EH (cell line): ENCODE measurements at places on chromosomes 1 and 21.
A peak's percentile ranks its signal among the peaks of the same experiment; 100 is the strongest.

- DNase-seq: no peak
Measured at GRCh38 chr1:13818926-13819325, 118.9 kb downstream of the PRDM2 start.

DNA sequence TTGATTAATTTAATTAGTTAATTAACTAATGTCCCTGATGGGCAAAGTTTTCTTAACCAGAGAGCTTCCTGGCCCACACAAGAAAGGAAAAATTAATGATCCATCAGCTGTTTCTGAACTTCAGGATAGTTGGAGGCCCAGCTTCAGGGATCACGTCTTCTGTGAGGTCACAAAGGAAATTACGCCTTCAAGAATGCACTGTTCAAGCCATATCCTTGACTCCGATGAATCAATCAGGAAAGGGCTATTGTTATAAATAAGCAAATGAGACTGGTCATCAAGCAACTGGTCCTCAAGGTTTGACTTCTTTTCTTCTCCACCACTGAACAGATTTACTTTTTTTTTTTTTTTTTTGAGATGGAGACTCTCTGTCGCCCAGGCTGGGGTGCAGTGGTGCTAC is 40.6 kb downstream of the TCP10L start:
- DNase-seq: no peak

DNA sequence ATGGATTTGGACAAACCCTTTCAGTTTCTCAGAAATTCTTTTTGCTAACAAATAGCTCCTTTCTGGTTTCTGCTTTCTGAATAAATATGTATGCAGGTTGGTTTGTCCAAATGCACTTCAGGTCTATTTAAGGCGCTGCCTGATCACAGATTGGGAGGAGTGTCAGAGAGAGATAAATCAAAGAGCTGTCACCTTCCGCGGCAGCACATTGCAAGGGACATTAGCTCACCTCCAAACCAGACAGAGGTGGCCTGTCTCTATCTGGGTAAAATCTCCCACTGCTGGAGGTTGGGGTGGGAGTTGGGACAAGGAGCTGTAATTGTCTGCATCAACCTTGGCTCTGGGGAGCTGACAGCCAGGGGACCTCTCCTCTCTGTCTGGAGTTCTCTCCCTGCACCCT is 25.2 kb downstream of the PRAMEF20 start:
- DNase-seq: no peak

- peak; percentile 72 for DNase-seq
Measured at GRCh38 chr1:227934476-227935313, 13.0 kb downstream of the WNT9A start.

DNA sequence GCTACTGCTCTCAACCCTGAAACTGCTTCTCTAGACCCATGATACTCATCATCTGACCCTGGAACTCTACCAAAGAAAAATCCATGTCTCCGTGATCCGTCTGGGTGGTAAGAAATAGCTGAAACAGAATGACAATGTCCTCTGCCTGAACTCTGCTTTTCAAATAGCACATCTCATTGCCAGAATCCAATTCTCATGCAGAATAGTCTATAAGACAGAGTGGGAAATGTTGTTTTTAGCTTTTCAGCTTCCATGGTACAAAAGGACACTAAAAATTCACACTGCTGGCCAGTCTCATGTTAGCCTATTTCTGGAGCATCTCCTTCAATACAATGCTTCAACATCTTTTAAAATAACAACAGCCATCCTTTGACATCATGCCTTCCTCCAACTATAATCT is 1355.8 kb upstream of the PRMT6 start:
- DNase-seq: no peak

GRCh38 chr1:183390561-183390960 is 27.6 kb downstream of the NMNAT2 start:
- DNase-seq: no peak

DNA sequence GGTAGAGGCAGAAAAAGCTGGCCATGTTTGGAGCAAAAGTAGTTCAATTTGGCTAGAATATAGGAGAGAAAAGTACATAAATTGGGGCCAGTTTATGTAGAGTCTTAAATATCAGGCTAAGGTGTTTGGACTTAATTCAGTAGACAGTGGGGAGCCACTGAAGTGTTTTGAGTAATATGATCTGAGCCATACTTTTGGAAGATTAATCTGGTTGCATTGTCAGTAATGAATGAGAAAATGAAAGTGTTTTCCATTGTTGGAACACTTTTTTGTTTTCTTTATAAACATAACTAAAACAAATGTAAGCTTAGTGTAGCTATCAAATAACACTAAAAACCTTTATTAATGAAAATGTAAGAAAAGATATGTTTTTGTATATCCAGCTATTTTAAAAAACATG is 42.1 kb downstream of the POU2F1 start:
- DNase-seq: no peak

GRCh38 chr1:145990249-145990855 is 6.0 kb downstream of the TXNIP start:
- no peak for DNase-seq

- DNase-seq: peak; percentile 27
Measured at GRCh38 chr1:29240400-29240837, 4.1 kb downstream of the PTPRU start.

GRCh38 chr1:115847787-115848186 is 6.9 kb upstream of the NHLH2 start:
- DNase-seq: no peak

DNA sequence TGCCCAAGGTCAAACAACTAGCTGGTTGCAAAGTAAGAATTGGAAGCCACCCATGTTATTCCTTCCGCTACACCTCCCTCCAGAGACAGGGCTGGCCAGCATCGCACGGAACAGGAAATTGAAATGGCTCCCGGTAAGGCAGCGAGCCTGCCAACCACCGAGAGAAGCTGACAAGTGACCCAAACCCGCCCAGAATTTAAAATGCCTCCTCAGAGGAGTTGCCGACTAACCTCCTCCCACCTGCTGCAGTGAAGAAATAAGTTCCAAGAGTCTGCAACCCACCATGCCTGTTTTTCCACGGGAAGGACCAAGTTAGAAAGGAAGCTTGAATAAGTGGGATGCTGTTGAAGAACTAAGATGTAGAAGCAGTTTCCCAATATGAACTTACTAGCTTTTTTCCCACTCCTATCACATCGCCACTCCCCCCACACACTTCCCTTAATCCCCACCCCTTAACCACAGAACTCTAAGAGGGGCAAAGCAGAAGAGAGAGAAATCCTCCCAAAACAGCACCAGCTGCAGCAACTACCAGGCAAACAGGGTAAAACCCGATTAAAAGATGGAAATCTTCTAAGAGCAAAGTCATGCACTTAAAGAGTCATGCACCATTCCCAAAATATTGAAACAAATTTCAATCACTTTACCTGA is 78.6 kb downstream of the TIAM1 start:
- DNase-seq: no peak

DNA sequence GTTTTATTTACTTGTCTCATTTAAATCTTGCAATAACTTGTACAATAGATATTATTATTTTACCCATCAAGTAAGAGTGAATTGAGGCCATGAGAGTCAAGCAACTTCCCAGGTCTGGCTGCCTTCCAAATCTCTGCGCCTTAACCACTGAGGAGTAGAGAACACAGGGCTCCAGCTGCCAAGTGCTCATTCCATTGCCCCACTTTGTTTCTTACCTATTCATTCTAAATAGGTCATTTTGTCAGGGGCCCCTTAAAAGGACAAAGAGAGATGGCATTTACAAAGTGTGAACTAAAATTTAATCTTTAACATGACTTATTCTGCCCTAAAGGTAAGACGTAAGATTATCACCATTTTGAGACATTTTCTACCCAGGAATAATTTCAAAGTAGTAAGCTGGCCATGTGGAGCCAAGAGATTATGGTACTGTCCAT is 3.5 kb downstream of the PPP1R15B start:
- peak; percentile 75 for DNase-seq

DNA sequence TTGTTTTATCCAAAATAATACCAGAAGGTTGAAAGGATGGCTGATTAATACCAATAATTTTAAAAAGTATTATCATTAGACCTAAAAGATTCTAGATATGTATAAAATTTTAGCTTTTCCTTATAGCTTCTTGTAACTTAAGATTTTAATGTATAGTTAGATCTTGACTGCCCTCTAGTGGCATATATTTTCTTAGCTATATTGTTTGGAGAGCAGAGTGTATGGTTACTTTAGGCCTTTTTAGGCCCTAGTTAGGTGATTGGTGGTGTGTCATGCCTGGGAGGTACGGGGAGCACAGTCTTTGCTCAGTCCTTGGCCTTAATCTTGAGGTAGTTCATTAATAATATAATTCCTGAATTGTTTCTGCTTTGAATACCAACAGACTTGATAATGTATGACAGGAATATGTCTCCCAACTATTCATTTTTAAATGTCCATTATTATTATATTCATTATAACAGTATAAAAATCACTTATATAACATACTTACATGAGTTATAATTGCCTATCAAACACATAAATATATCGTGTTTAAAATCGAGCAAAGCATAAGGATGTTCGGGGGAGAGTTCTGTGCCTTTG is 328.4 kb downstream of the ZP4 start:
- DNase-seq: peak; percentile 55

- DNase-seq: no peak
Measured at GRCh38 chr1:89350298-89350697, 13.6 kb upstream of the GBP6 start.

- no peak for DNase-seq
Measured at GRCh38 chr1:234684856-234685255, 74.9 kb upstream of the IRF2BP2 start.

DNA sequence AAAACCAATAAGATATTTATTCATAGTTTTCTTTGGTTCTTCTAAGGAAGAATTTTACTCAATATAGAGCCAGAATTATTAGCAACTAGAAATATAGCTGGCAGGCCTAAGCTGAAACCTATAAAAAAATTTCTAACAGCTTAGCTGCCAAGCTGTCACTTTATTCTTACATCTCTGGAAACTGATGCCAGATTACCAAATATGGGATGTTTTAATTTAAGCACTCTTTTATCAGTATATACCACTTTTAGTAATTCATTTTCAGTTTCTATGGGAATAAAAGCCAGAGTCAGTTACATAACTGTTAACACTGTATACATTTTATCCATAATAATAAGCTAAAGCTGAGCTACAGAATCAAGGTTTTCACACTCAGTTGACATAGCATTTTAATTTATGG is 68.7 kb upstream of the MPC2 start:
- DNase-seq: no peak

GRCh38 chr1:204079608-204079999 is 6.7 kb downstream of the SOX13 start:
- peak; percentile 42 for DNase-seq

GRCh38 chr1:51982161-51982560 is 8.3 kb downstream of the RAB3B start:
- no peak for DNase-seq

GRCh38 chr1:44808938-44809917 is 905 bp downstream of the BTBD19 start:
- DNase-seq: peak; percentile 83

DNA sequence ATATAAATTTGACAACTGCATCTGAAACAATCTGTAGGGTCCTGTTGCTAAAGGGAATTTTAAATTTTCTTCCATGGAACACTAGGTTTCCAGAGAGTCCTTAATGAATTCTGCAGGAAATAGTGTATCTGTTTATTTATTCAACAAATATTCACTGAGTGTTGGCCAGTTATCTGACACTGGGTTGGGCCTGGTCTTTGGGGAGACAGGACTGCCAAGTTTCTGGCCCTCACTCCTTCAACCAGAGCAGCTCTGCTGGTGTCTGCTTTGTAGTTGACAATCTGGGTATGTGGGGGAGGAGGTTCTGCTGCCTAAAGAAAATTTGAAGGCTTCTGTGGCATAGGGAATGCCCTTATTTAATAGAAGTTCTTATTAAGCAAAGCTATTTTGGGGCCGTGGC is 26.1 kb upstream of the HUNK start:
- no peak for DNase-seq

GRCh38 chr21:28257276-28257675 is 735.4 kb downstream of the LTN1 start:
- DNase-seq: peak; percentile 12

DNA sequence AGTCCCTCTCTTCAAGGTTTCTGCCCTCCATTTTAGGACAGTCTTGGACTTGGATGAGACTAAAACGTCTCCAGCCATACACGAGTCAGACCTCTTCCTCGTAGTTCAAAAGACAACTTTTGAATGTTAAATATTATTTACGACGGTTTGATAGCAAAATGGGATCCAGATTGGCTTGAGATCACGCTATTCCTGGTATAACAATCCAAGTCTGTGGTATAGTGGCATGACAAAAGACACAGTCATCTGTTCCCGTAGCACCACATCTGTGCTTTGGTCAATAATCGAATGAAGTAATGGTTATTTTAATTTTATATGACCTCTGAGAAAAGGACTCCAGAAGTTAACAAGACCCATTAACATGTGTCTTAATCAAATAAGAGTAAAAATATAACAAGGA is 7.0 kb downstream of the PCP4 start:
- no peak for DNase-seq

DNA sequence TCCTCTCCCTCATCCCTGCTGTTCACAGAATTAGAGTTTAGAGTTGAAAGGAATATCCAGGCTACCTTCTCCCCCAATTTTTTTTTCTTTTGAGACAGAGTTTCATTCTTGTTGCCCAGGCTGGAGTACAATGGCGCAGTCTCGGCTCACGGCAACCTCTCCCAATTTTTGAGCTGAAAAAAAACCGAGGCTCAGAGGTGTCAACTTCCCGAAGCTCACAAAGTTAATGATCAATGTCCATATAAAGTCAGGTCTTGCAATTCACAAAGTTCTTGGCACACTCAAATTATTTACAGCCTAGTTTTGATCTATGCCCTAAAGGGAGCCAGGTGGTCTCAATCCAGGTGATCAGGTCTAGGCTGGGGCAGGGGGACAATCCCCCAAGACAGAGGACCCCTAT is 797 bp upstream of the LEFTY1 start:
- DNase-seq: no peak

DNA sequence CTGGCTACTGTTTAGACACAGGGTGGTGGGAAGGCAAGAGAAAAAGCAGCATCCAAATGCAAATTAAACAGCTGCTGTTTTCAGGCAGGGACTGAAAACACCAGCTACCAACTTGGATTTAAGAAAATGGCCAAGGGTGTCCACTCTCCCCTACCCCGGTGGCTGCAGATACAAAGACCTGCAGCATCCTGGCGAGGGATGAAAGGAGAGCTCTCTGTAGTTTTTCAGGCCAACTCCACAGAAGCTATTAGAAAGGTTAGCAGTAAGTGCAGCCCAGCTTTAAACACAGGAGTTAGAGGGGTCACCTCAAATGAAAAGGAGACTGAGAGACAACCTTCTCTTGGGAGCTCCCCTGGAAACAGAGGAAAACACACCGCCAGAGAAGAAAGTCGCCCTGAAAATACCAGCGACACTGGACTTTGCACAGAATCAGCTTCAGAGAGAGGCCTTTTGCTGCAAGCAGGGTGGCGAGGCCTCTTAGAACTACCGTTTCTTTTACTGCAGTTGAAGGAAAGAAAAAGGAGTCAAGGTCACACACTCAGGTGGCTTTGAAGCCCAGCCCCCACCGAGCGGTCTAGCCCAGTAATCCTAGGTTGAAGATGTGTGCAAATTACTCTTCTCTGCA is 74.4 kb upstream of the TIAM1 start:
- DNase-seq: no peak

GRCh38 chr1:152251391-152251790 is 27.4 kb upstream of the HRNR start:
- DNase-seq: no peak

GRCh38 chr1:241462391-241462790 is 57.2 kb downstream of the FH start:
- no peak for DNase-seq

GRCh38 chr1:119112244-119112643 is 28.2 kb downstream of the WARS2 start:
- DNase-seq: no peak

GRCh38 chr1:101843160-101843559 is 153.6 kb downstream of the OLFM3 start:
- DNase-seq: no peak

GRCh38 chr1:233587958-233588799 is 25.7 kb upstream of the KCNK1 start:
- DNase-seq: no peak

- no peak for DNase-seq
Measured at GRCh38 chr1:47821760-47822159, 175.4 kb downstream of the TRABD2B start.
